ENCODE measurements at places on chromosomes 3 and 15.

DNA sequence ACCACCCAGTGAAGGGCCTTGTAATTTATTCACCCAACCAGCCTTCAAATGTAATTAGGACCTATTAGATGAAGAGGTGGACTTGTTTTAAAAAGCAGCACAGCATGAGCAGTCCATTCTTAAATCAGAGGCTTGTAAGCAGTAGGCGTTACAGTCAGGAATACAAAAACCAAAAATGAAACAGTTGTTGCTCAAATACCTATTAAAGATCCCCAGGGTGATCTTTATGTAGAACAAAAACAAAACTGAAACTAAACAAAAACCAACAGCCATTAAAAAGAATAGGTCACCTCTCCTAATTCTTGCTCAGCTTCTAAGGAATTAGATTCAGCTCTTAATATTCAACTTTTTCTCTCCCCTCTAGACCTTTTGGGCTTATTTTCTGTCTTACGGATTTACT lies 104.9 kb upstream of the ST8SIA2 start:
- DNase-seq, result no peak

GRCh38 chr15:44471885-44472455 lies 44.5 kb downstream of the CTDSPL2 start:
- DNase-seq, result no peak

- no peak for DNase-seq
Observed at GRCh38 chr3:111688190-111688800, 93.1 kb upstream of the ZBED2 start.

DNA sequence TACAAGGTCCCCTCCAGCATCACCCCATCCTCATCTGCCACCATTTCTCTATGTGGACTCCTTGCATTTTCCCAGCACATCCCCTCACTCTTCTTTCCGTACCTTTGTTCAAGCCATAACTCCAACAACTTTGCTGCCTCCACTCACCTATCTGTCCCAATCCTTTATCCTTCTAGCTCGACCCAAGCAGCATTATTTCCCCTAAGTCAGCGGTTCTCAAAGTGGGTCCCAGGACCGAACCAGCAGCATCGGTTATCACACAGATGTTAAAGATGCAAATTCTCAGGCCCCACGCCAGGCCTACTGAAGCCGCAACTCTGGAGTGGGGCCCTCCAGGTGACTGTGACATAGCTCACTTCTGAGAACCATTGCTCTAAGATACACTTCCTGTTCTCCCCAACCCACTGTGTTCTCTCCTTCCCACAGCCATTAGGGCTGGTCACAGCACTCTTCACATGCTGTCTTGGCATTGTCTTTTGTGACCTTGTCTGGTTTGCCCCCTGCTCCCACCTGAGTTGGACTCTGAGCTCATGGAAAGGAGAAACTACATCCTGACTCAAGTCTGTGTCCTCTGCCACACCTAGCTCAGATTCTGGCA lies 56.2 kb downstream of the AAGAB start:
- DNase-seq, result no peak

GRCh38 chr15:54582863-54583643 lies 604.8 kb downstream of the UNC13C start:
- DNase-seq, result no peak

DNA sequence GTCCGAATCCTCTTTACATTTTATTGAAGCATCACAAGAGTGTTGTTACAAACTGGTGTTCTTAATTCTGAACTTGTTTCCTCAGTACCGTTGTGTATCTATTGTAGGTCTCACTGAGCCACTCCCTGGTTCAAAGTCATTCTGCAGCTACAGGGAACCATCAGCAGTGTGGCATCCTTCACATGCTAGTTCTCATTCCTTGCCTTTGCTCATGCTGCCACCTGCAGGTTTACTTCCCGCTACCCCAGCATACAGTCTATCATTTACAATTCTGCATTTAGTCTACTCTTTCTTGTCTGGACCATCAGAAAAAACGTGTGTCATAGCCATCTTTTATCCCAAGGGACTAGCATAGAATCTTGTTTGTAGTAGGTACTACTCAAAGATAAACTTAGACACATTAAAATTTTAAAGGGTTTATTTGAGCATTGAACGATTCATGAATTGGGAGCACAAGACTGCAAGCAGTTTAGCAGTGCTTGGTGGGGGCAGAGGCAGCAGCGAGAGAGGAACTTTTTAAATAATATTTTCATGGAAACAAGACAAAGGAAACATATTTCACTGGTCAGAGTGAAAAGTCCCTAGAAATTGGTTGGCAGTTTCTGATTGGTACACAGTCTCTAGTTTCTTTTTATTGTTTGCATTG lies 402.1 kb downstream of the CADM2 start:
- no peak for DNase-seq

GRCh38 chr3:66236281-66236680 lies 15.5 kb downstream of the SLC25A26 start:
- no peak for DNase-seq

DNA sequence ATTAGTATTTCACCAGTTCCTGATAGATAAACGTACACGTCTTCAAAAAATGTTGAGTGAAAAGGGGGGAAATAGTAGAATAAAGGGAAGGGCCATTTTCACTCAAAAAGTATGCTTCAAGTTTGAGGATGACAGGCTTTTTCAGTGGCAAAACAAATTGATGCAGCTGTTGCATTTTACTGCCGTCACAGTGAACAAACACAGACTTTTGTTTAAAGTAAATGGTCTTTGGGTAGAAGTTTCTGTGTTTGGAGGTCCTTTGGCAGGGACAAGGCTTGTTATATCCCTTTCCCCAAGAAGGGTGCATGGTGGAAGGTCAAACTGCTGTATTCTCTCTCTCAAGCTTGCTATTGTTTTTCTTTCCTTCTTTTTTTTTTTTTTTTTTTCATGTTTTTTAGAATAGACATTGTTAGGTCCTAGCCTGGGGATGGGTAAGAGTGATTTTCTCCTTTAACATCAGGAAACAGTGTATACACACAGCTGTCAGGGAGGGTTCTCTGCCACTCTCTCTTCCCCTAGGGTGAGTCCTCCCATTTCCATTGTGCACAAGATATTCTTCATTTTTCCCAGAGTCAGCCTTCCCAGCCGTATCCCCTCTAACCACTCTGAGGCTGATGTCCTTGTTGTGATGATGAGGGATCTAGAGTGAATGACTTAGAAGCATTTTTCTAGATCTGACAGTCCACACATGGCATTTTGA lies 6.6 kb upstream of the SUCNR1 start:
- DNase-seq, result no peak

DNA sequence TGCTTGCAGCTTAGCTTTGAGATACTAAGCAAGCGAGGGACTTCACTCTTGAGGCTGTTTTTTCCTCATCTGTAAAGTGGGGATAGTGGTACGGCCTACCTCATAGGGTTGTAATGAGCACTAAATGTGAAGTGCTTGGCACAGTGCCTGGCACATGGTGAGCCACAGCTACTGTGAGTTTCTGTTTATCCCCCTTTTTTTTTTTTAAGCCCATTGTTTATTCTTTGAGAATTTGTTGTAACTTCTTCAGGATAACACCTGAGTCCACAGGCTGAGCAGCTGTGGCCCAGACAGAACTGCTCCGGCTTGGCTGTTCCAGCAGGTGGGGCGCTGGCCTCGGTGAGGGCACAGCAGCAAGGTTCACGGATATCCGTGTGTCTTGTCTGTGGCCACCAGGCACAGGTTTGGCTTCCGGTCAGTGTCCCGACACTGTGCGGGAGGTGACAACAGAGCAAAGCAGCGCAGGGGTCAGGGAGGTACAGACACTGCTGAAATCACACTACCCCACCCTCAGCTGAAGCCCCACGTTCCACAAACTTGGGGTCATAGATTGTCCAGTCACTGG lies 7.3 kb upstream of the ISG20 start:
- no peak for DNase-seq

DNA sequence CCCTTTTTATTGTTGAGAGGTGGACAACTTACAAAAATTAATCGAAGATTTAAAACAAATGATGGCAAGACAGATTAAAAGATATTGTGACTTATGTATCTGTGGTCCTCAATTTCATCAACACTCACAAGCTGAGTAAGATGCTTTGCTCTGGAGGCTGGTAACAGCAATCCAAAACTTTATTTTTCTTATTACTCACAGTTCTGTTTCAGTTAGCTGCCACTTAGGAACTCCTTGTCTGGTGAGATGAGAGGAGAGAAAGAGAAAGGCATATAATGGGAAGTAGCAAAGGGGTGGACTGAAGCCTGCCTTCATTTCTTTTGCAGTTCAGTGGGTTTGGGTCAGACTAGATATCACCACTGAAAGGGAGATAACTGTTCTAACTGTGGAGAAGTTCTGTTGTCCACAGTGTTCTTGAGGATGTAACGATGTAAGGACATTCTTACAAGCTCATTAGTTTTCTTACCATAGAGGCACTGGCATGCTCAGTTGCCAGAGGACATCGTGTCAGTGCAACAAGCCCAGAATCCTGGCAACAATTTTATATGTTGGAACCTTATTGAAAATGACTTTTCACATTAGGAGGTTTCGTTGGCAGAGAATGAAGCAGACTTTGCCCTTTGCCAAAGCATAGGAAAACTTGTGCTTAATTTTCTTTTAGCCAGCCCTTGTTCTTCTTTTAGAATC lies 93.6 kb downstream of the PLCL2 start:
- no peak for DNase-seq

DNA sequence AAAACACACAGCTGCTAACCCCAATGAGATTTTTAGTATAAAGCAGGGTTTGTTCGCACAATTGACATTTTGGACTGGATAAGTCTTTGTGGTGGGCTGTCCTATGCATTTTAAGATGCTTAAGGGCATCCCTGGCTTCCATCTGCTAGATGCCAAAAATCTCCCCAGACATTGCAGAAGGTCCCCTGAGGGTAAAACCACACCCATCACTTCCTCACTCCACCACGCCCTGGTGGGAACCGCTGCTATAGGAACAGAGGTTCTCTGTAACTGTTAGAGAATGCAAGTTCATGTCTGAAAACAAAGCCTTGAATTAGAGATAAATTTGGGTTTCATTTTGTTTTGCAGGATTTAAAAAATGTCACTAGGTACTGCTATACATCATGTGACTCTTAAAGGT lies 67.7 kb downstream of the ARHGEF26 start:
- no peak for DNase-seq

GRCh38 chr3:32616267-32616962 lies 45.8 kb upstream of the DYNC1LI1 start:
- no peak for DNase-seq

- DNase-seq, result no peak
Observed at GRCh38 chr3:25452192-25452591, 24.1 kb downstream of the RARB start.

DNA sequence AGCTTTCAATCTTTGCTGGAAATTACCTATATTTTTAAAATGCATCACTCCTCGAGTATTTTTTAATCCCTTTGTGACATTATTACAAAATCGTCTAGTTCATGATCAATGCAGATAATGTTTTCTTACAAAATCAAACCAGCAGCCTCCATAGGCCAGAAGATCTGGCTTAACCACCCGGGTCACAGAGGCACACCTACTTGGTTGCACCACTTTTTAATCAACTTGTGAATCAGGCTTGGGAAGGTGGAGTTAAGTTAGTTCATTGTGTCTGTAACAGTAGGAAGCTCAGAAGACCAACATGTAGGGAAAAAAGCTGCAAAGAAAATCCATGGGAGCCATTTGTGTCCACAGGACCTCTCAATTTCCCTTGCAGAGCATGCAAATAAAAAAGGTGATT lies 148.0 kb downstream of the TP63 start:
- DNase-seq, result no peak

- DNase-seq, result no peak
Observed at GRCh38 chr15:78085928-78086327, 6.4 kb upstream of the SH2D7 start.

GRCh38 chr15:92807971-92808571 lies 92.1 kb upstream of the CHD2 start:
- no peak for DNase-seq

DNA sequence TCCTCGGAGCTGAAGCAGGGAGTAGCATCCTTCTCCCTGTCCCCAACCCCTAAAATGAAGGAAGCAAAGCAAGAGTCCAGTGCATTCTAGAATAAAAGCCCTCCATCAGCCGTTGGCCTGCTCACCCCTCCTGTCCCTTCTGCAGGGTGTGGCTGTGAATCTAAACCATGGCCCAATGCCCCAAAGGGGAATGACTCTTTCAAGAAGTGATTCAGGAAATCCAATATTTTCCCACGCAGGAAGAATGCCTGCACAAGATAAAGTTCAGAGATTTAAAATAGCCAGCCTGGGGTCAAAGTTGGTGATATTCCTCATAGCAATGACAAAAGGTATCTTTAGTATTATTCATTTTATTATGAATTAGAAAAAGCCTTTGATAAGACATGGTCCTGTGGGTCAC lies 38.5 kb downstream of the SLCO2A1 start:
- no peak for DNase-seq

GRCh38 chr3:169678122-169678521 lies 14.6 kb upstream of the MECOM start:
- DNase-seq, result no peak

- DNase-seq, result no peak
Observed at GRCh38 chr15:42057799-42058646, 36.3 kb downstream of the PLA2G4D start.

DNA sequence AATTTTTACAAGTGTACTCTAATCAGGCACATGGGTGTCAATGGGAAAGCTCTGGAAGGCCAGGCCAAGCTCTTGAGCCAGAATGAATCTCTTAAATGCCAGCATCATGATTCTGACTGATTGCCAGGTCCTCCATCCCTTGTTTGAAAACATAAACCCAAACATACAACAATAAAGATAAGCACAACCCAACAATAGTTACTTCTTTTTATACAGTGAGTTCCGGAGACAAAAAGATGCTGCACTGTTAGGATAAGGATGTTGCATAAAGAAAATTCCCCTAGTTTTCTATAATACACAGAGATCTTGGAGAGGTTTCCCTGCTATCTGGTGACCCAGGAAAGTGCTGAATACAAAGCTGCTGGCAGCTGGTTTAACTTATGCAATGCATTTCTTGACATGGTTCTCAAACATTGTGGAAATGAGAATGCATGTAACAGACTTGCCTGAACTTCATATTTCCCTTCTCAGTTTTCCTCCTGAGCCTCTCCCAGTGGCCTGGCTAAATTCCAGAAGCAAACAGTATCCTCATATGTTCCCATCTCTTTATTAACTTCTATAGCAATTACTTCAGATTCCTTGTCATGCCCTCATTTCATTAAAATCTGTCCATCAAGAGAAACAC lies 180.1 kb upstream of the PRICKLE2 start:
- no peak for DNase-seq

DNA sequence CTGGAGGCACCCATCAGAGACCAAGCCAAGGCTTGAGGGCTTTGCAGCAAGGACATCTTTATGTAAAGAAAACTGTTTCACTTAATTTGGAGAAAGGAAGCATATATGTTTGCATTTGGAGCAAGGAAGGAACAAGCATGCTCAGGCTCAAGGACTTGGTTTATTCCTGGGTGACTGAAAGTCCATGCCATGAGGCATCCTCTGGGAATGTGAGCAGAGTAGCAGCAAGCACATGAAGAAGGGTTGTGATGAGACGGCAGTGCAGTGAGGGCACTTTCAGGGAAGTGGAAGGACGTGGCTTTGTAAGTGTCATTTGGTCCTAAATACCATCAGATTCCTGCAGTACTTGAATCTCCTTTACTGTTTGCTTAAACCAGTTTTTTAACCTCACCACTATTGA lies 26.8 kb downstream of the POLG start:
- no peak for DNase-seq

GRCh38 chr3:51997935-51998596 lies 2.4 kb upstream of the RPL29 start:
- DNase-seq, result no peak

- no peak for DNase-seq
Observed at GRCh38 chr15:94236608-94237007, 5.2 kb downstream of the MCTP2 start.
